ENCODE measurements at places on chromosomes 4 and X.

GRCh38 chrX:133723930-133724329, 261.5 kb downstream of the GPC3 start:
- H3K4me1 ChIP-seq = no peaks in the 10 kb centered on the region
- no peaks in the 10 kb centered on the region for H3K27me3 ChIP-seq
- no peaks in the 10 kb centered on the region for H3K36me3 ChIP-seq
- H3K4me3 ChIP-seq = no peak overlapping the region

DNA sequence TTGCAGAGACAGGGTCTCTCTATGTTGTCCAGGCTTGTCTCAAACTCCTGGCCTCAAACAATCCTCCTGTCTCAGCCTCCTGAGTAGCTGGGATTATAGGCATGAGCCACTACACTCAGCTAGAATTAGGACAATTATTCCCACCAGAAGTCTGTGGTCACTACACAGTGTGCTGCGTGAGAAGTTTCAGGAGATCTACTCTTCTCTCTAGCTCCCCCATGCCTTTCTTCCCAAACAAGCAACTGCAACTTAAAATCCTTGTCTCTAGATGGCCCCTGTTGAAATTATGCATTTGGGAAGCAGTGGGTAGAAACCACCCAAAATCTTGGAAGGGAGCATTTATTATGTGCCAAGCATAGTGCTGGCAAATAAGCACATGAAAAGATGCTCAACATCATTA, 21.1 kb upstream of the MAP7D3 start:
- H3K27me3 ChIP-seq = no peaks in the 10 kb centered on the region
- DNase-seq = no peak
- H3K4me3 ChIP-seq = no peak overlapping the region
- H3K27ac ChIP-seq = no peak overlapping the region
- no peaks in the 10 kb centered on the region for H3K36me3 ChIP-seq
- H3K4me1 ChIP-seq = no peaks in the 10 kb centered on the region

GRCh38 chrX:111880735-111881134, 4.8 kb downstream of the TRPC5OS start:
- no peaks in the 10 kb centered on the region for H3K4me1 ChIP-seq
- H3K27me3 ChIP-seq = no peaks in the 10 kb centered on the region
- H3K27ac ChIP-seq = no peak overlapping the region
- DNase-seq = no peak
- no peaks in the 10 kb centered on the region for H3K36me3 ChIP-seq

GRCh38 chr4:14607578-14607977, 394.7 kb upstream of the CPEB2 start:
- H3K4me1 ChIP-seq = no peaks in the 10 kb centered on the region
- no peaks in the 10 kb centered on the region for H3K36me3 ChIP-seq
- no peak overlapping the region for H3K27ac ChIP-seq
- no peaks in the 10 kb centered on the region for H3K27me3 ChIP-seq

DNA sequence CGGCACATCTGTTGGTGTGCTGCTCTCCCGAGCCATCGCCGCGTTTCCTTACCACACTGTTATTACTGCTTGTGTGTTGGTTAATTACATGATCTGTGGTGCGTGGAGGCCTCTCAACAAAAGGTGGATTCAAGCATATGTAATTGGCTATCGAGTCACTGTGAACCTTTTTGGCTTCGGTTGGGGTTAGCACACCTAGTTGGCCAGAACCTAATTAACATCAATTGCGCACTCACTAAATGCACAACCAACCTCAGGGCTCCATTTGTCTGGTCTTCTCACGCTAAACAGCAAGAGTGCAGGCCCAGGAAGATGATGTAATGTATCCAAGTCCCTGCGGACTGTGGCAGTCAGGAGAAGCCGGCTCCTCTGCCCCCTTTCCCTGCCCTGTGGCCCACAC, 17.4 kb downstream of the ENPP6 start:
- H3K27ac ChIP-seq = no peak overlapping the region
- DNase-seq = no peak
- H3K36me3 ChIP-seq = no peaks in the 10 kb centered on the region
- no peaks in the 10 kb centered on the region for H3K4me1 ChIP-seq
- H3K27me3 ChIP-seq = no peaks in the 10 kb centered on the region

GRCh38 chr4:165765053-165765452, 108.0 kb upstream of the TLL1 start:
- H3K36me3 ChIP-seq = no peaks in the 10 kb centered on the region
- DNase-seq = no peak
- H3K4me1 ChIP-seq = no peaks in the 10 kb centered on the region
- no peaks in the 10 kb centered on the region for H3K27me3 ChIP-seq
- H3K27ac ChIP-seq = no peak overlapping the region

DNA sequence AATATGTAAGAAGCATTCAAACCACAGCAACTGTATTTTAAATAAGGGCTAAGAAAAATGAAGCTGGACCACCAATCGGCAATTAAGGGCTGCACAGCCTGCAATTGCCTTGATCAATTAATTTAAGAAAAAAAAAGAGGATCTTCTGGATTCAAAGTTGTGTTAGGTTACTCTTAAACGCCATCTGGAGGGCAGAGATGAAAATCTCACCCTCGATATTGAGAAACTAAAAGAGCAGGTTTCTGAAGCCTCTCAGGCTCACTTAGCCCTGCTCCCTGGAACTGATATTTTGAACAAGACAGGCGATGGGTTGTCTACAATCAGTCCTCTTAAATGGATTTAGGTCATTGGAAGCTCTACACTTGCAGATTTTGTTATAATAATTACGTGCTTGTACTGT, 579.4 kb downstream of the GRXCR1 start:
- no peak for DNase-seq
- no peaks in the 10 kb centered on the region for H3K4me1 ChIP-seq
- H3K4me3 ChIP-seq = no peak overlapping the region
- no peaks in the 10 kb centered on the region for H3K36me3 ChIP-seq
- H3K27ac ChIP-seq = no peak overlapping the region

- H3K27ac ChIP-seq = no peak overlapping the region
- no peaks in the 10 kb centered on the region for H3K36me3 ChIP-seq
- no peaks in the 10 kb centered on the region for H3K27me3 ChIP-seq
- H3K4me3 ChIP-seq = no peak overlapping the region
- DNase-seq = no peak
Observed at GRCh38 chrX:151738751-151739150, 4.2 kb downstream of the CNGA2 start.

DNA sequence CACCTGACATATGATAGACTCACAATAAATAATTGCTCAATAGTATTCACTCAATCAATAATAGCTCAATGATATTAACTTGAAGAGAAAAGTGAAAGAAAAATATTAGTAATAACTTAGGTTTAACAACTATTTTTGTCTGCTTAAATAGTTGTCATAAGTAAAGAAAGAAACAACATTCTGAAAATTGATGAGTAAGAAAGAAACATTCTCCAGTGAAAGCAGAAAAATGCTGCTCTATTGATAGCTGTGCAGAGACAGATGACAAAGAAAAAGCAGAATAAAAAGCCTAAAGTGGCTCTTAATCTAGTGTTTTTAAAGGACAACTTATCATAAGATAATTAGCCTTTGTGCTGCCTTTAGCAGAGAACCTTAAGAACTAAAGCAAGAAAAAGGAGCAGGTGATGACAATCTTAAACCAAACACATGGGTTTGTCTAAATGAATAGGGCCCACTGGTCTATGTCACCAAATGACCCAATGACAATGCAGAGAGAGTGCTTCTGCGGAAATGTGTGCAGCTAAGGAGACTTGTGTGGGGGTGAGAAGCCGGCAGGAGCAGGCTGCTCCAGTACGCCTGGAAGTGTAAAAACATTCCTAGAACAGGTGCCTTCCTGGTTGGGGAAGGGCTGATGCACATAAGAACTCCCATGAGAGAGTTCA, 13.2 kb downstream of the HS3ST1 start:
- H3K27ac ChIP-seq = no peak overlapping the region
- H3K4me3 ChIP-seq = no peak overlapping the region
- no peaks in the 10 kb centered on the region for H3K27me3 ChIP-seq
- no peaks in the 10 kb centered on the region for H3K4me1 ChIP-seq
- DNase-seq = no peak
- no peaks in the 10 kb centered on the region for H3K36me3 ChIP-seq

Measured in tibial nerve (tissue), 4 donors.